ENCODE measurements at places on chromosomes 3 and 15.
A peak's percentile ranks its signal among the peaks of the same experiment; 100 is the strongest.

DNA sequence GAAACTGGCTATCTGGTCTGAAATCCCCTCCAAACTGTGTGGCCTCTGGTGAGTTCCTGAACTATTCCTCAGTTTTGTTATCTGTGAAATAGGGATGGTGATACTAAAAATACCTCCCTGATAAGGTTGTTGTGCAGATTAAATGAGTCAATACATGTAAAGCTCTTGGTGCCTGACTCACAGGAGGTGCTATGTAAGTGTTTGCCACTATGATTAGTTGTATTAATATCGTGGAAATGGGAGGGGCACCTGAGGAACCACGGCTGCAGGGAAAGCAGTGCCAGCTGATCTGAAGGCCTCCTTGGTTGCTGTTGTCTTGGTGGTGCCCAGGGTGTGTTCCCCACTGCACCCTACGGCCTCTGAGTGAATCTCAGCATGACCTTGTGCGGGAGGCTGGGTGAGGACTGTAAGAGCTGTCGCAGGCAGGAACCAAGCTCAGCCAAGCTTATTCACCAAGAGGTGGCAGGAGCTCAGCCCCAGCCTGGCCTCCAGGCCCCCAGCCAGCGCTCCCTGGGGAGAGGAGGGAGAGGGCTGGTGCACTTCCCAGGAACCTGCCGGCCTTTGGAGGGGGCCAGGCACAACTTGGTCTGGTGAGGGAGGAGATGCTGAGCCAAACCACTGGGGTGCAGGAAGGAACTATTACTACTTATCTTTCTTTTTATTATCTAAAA, 44.8 kb upstream of the CCDC174 start:
- DNase-seq = no peak
- H3K27ac ChIP-seq = no peak overlapping the region
- peaks cover 40% of the 10 kb centered on the region for H3K27me3 ChIP-seq

- no peaks in the 10 kb centered on the region for H3K36me3 ChIP-seq
- H3K4me1 ChIP-seq = no peaks in the 10 kb centered on the region
- no peak for DNase-seq
- H3K27ac ChIP-seq = no peak overlapping the region
- H3K4me3 ChIP-seq = no peak overlapping the region
- no peaks in the 10 kb centered on the region for H3K27me3 ChIP-seq
Measured at GRCh38 chr3:155646669-155647068, 98.2 kb downstream of the PLCH1 start.

DNA sequence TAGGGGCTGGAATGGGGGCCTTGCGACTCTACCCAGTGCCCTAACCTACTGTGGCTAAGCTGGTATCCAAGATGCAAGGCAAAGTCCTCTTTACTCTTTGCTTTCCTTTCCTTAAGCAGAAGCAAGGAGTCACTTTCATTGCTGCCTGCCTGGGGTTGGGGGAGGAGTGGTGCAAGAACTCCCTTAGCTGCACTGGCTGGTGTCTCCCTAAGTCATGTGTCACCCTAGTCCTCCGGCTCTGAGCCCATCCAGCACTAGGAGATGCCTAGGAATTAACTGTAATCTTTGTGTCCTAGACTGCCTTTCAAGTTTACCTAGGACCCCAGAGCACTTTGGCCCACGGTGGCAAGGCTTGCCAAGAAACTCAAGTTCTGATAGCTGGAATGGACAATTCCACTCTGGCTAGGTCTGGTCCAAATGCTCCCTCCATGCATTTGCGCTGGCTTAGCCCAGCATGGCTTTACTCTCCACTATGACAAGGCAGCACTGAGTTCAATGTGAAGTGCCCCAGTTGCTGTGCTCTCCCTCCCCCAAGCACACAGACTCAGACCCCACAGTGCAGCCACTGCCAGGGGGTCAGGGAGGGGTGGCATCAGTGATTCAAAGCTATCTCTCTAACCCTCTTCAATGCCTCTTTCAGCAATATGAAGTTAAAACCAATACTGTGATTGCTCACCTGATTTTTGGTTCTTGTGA, 58.7 kb downstream of the ESYT3 start:
- no peak overlapping the region for H3K27ac ChIP-seq
- no peaks in the 10 kb centered on the region for H3K4me1 ChIP-seq
- DNase-seq = no peak
- H3K27me3 ChIP-seq = no peaks in the 10 kb centered on the region

DNA sequence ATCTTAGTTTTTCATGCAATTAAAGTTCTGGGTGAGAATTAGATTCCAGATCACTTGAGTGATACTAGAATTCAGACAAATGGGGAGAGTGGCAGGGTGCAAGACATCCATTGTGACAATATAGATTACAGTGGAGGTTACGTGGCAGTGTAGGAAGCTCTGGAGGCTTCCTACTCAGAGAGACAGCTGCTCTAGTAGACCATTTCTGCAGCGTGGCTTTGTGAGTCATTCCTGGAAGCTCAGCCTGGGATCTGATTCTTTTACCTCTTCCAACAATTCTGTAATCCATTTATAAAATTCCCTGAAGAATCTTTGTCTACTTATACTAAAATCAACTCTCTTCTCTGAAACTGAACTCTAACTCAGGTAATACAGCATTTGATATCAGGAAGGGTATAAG, 90.4 kb upstream of the ASB14 start:
- no peak overlapping the region for H3K27ac ChIP-seq
- H3K36me3 ChIP-seq = no peaks in the 10 kb centered on the region
- no peak overlapping the region for H3K4me3 ChIP-seq
- no peaks in the 10 kb centered on the region for H3K4me1 ChIP-seq

GRCh38 chr15:88627463-88627862, 6.3 kb downstream of the AEN start:
- H3K27me3 ChIP-seq = no peaks in the 10 kb centered on the region
- DNase-seq = no peak
- H3K36me3 ChIP-seq = peaks cover 66% of the 10 kb centered on the region

DNA sequence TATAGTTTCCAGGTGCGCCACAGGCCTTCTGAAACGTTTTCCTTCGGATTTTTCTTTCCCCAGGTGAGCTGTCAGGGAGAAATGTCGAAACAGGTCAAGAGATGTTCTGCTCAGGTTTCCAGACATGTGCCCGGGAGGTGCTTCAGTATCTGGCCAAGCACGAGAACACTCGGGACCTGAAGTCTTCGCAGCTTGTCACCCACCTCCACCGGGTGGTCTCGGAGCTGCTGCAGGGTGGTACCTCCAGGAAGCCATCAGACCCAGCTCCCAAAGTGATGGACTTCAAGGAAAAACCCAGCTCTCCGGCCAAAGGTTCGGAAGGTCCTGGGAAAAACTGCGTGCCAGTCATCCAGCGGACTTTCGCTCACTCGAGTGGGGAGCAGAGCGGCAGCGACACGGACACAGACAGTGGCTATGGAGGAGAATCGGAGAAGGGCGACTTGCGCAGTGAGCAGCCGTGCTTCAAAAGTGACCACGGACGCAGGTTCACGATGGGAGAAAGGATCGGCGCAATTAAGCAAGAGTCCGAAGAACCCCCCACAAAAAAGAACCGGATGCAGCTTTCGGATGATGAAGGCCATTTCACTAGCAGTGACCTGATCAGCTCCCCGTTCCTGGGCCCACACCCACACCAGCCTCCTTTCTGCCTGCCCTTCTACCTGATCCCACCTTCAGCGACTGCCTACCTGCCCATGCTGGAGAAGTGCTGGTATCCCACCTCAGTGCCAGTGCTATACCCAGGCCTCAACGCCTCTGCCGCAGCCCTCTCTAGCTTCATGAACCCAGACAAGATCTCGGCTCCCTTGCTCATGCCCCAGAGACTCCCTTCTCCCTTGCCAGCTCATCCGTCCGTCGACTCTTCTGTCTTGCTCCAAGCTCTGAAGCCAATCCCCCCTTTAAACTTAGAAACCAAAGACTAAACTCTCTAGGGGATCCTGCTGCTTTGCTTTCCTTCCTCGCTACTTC, 3.8 kb downstream of the BHLHE40 start:
- DNase-seq = peak; percentile 33
- peak overlapping the region; percentile 12 for H3K4me3 ChIP-seq
- peaks cover 14% of the 10 kb centered on the region for H3K36me3 ChIP-seq
- peaks cover 34% of the 10 kb centered on the region for H3K4me1 ChIP-seq
- H3K27me3 ChIP-seq = no peaks in the 10 kb centered on the region

- DNase-seq = no peak
- no peak overlapping the region for H3K27ac ChIP-seq
- no peaks in the 10 kb centered on the region for H3K27me3 ChIP-seq
- H3K4me1 ChIP-seq = no peaks in the 10 kb centered on the region
- no peaks in the 10 kb centered on the region for H3K36me3 ChIP-seq
Measured at GRCh38 chr15:93168910-93169309, 79.9 kb upstream of the RGMA start.

GRCh38 chr15:38536201-38536676, 28.4 kb downstream of the RASGRP1 start:
- no peaks in the 10 kb centered on the region for H3K36me3 ChIP-seq
- peaks cover 15% of the 10 kb centered on the region for H3K4me1 ChIP-seq
- no peak overlapping the region for H3K4me3 ChIP-seq
- H3K27ac ChIP-seq = peak overlapping the region; percentile 36

DNA sequence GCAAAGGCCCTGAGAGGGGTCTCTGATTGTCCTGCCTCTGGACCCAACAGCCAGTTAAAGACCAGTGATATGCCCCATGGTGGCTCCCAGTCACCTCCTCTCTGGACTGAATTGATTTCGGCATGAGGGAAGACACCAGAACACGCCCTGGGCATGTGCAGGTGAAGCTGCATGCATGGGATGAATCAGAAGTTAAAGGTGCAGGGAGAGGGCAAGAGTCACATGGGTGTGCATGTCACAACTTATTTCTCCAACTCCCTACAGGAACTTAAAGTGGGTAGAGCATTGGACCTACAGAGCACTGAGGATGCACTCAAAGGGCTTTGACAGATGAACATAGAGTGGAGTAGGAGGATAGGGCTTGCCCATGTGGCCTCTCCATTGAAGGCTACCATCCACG, 16.9 kb upstream of the RHCG start:
- H3K36me3 ChIP-seq = no peaks in the 10 kb centered on the region
- peaks cover 30% of the 10 kb centered on the region for H3K27me3 ChIP-seq
- no peaks in the 10 kb centered on the region for H3K4me1 ChIP-seq
- H3K4me3 ChIP-seq = no peak overlapping the region
- no peak overlapping the region for H3K27ac ChIP-seq

DNA sequence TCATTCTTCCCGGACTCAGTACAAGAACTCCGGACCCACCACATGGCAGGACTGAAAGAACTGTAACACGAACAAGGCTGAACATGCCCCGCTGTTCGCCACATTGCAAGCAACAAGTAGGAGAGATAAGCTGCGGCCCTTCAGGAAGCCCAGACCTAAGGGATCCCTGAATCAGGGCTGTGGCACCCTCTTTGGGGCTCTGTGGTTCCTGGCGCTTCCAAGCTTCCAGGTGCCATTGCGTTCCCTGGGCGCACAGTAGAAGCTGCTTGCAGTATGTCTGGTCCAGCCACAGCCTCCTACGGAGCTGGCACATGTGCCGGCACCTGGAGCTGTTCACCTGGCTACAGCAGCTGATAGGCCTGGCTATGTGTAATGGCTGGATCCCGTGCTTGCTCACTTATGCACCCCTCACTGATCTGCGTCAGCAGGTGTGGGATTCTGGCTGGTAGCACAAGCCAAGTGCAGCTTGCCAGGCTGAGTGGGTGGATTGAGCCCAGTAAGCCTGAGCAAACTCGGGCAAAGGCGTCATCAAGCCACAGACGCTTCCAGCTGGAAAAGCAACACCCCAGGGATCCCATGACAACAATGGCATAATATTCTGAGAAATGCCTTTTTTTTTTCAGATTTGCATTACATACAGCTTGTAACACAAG, 748.6 kb upstream of the GBE1 start:
- no peaks in the 10 kb centered on the region for H3K36me3 ChIP-seq
- no peak overlapping the region for H3K4me3 ChIP-seq
- no peaks in the 10 kb centered on the region for H3K4me1 ChIP-seq
- no peaks in the 10 kb centered on the region for H3K27me3 ChIP-seq
- no peak for DNase-seq

DNA sequence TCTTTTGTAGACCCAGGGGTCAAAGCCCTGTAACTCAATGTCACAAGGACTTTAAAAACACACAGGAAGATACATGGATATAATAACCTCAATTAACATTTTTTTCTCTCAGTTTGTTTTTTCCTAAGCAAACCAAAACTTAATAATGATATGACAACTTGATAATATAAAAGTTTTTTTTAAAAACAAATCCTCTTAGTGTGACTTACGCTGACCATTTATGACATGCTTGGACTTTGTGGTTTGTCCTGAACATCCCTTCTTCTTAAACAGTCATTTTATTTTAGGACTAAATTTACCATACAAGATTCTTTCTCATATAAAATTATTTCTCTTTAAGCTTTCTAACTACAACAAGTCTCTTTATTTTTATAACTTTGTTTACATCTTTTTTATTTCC, 25.4 kb upstream of the FAM3D start:
- no peaks in the 10 kb centered on the region for H3K4me1 ChIP-seq
- no peaks in the 10 kb centered on the region for H3K27me3 ChIP-seq
- no peak overlapping the region for H3K4me3 ChIP-seq
- no peak overlapping the region for H3K27ac ChIP-seq
- peak; percentile 7 for DNase-seq
- H3K36me3 ChIP-seq = no peaks in the 10 kb centered on the region

DNA sequence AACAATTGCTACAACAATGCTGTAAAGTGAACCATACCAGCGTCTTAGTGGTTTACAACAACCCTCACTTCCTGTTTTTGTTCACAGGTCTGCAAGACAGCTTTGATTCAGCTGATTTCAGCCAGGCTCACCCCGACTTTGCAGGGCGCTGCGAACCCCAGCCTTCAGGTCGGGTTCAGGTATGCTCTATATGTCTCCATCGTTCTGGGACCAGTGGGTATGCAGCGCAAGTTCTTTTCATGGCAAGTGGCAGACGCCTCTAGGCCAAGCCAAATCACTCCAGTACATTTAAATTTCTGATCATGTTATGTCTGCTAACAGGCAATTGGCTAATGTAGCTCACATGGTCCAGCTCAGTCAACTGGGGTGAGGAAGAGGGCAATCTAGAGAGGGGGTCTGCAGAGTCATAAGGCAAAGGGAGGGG, 52.4 kb upstream of the RGMA start:
- H3K36me3 ChIP-seq = no peaks in the 10 kb centered on the region
- no peaks in the 10 kb centered on the region for H3K4me1 ChIP-seq
- no peaks in the 10 kb centered on the region for H3K27me3 ChIP-seq
- no peak overlapping the region for H3K27ac ChIP-seq

DNA sequence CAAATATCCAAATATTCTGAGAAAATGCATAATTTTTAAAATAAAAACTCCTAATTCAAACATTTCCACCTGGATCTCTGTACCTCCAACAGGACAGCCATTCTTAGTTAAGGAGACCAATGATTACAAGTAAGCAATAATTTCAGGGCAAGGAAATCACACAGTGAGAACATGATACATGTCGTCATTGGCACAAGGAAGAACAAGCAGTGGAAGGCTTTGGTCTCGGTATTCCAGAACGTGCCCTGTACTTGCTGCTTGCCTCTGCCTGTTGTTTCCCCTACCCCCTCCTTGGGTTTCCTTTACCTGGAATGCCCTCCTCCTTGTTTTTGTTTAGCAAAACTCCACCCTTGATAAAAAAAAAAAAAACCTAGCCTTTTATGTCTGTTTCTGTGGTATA, 72.8 kb downstream of the PPM1L start:
- no peak overlapping the region for H3K27ac ChIP-seq
- H3K27me3 ChIP-seq = no peaks in the 10 kb centered on the region
- H3K4me1 ChIP-seq = no peaks in the 10 kb centered on the region
- H3K36me3 ChIP-seq = no peaks in the 10 kb centered on the region

Data from IMR-90 (cell line).